ENCODE measurements at places on chromosomes 7 and 10.
A peak's percentile ranks its signal among the peaks of the same experiment; 100 is the strongest.

DNA sequence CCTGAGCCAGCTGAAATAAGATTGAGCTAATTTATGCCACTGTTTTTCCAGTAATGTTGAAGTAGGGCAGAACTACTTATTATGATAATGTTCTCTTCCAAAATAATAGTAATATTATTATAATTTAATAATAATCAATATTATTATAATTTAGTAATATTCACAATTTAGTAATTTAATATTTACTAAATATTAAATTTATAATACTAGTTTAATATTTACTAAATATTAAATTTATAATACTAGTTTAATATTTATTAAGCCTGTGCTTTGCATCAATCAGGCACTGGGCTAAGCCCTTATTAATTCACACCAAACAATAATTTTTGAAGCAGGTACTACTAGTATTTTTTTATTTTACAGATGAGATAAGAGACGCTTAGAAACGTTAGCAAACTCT lies 170.1 kb downstream of the BBS9 start:
- no peak for DNase-seq

- DNase-seq = no peak
Measured at GRCh38 chr7:129843365-129843898, 109.3 kb downstream of the UBE2H start.

- no peak for DNase-seq
Measured at GRCh38 chr10:94192333-94192732, 170.4 kb downstream of the NOC3L start.

DNA sequence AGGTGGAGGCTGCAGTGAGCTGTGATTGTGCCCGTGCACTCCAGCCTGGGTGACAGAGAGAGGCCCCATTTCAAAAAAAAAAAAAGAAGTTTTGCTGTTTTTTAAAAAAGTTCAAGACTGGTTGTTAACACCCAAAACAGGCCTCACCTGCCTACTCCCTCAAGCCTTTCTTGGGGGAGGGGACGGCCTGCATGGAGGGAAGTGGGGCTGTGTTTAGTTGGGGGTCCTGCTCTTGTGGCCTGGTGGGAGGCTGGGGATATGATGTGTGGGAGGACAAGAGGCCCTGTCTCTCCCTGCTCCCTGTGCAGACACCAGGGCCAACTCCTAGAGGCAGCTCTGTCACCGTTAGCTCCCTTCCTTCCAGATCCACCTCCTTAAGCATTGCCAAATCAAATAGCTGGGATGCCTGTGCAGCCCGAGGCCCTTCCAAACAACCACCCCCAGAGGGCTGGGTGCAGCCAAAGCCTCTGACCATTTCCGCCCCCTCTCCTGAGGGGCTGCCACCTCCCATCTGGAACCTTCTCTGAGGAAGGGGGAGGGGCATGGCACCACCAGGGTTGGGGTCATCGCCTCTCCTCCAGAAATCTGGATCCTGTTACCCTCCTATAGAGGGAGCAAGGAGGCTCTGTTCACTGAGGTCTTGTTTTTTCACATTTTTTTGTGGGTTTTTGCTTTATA lies 32.9 kb upstream of the ANKRD2 start:
- peak; percentile 81 for DNase-seq

DNA sequence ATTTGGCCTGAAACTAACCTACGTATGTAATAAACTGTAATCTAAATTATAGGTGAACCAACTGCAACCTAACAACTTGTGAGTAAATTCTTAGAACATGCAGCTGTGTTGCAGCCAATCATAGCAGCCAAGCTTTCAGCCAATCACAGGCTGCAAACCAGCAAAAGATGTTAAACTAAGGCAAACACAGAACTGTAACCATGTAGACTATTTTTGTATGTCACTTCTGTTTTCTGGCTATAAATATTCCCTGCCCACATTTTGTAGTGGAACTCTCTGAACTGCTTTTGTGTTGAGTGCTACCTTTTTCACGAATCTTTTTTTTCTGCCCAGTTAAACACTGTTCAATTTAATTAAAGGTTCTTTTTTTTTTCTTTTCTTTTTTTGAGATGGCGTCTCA lies 28.2 kb upstream of the ZPBP start:
- DNase-seq = no peak

DNA sequence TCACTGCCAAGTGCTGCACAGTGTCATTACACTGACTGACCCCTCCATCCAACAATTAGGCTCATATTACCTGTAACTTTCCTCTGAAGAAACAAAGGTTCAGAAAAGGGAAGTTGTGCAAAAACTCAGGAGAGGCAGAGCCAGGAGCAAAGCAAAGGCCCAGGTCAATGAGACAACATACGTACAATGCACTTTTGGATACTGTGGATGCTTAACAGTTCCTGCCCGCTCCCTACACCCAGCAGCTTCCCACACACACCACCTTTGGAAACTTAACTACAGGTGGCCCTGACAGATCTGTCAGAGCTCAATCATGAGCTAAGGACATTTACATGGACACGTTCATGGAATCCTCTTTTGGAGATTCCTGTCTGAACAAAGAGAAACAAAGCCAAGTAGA lies 515.9 kb downstream of the GRID1 start:
- DNase-seq = no peak
